Stimulated activated CD4-positive, alpha-beta T cell treated with anti-CD3 and anti-CD28 coated beads, TNF-alpha, amount 100 ng/mL, for 1 hour (primary cell): ENCODE measurements at places on chromosomes 5 and 9.

DNA sequence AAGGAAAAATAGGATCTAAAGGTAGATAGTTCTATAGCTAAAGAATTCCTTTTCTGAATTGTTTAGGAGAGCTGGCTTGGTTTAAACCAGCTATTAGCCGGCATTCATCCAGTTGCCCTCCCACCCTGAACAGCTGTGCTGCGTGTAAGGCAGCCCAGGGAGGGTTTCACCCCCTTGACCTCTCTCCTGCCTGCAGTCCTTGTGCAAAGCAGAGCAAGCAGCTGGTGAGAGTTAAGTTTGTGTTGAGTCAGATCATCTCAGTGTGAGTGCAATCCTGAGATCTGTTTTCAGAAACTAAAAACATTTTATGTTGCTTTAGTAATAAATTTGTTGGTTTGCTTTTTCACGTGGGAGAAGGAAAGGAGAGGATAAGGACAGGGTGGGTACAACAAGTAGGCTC is 13.0 kb downstream of the SLC25A25 start:
- DNase-seq, result no peak

GRCh38 chr9:137464291-137464999 is 5.3 kb upstream of the NSMF start:
- DNase-seq, result no peak

- no peak for DNase-seq
These were observed 245.1 kb downstream of the AOPEP start for GRCh38 chr9:94971378-94972131.

DNA sequence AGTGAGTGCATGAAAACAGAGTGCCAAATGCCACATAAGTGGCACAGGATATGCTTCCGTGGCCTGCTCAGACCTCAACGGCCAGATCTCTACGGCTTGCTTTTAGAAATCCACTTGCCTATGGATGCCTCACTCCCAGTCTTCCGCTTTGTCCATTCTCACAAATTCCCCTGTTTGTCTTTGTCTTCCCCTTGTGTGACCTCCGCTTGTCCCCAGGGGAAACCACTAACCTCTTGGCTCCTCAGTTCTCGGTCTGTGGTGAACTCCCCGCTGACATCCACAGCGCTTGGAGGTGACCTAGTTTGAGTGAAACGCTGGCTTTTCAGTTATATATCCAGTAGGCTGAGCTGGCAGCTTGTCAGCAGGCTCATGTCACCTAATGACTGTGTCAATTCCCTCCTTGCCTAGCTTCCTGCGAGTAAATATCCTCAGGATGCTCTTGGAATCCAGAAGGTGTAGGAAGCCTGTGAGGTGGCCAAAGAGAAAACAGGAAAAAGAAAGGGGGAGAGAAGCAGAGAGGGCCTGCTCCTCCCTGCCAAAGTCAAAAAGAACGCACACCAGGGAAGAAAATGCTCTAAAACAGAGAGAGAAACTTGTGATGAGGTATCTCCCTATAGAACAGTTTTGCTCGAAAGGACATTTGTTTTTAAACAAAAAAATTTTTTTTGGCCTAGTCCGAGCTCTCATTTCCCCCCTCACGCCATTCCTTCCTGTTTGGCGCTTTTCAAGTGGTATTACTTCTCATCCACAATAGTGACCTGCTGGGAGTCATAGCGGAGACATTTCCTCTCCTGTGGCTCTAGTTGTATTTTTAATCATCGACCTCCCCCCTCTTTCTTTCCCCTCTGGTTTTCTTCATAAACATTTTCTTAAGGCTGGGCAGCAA is 101.6 kb upstream of the SPRY4 start:
- peak; percentile 6 for DNase-seq

GRCh38 chr5:122790354-122791103 is 15.6 kb downstream of the SNX2 start:
- no peak for DNase-seq

DNA sequence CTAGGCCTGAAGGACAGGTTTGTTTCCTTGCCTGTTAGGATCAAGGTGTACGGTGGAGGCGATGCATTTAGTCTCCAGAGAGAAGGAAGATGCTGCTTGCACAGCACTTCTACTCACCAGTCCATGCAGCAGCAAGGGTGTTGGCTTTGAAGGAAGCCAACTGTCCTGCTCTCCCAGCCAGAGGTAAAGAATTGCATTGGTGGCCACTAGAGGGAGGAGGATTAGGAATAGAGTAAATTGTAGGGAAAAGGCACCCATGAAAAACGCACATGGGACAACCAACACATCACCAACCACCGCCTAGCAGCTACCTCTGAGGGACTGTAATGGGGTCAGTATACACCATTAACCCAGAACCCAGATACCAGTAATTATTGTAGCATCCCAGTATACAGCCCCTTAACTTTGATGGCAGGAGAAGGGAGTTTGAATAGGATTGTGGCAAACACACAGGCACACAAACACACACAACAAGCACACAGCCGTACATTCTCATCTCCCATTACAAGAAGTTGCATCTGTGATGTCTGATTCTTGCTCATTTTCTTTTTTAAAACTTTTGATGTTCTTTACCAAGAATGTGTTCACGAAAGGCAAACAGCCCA is 267.7 kb downstream of the ADAMTS6 start:
- no peak for DNase-seq

GRCh38 chr9:112711050-112711689 is 6.7 kb downstream of the INIP start:
- no peak for DNase-seq

DNA sequence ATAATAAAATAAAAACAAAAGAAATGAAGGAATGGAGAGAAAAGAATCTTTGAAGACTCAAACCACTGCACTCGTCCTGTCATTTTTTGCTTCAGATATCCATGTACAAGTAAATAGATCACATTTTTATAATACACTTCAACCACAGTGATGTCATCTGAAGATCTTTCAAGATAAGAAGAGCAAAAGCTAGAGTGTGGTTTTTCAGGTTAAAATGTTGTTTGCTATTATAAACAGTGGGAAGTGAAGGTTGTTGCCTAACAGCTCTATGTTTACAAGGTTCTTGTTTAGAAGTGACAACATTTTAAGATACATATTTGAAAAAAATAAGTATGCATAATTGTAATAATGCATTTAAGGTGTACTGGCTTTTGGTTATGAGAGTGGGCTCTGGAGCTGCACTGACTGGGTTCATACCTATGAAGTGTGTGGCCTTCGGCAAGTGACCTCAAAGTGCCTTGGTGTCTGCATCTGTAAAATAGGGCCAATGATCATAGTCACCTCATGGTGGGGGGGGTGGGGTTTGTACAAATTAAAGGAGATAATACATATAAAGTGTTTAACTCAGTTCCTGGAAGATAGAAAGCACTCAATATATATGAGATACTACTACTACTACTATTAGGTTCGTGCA is 45.5 kb upstream of the IL7R start:
- no peak for DNase-seq
